Esophagus squamous epithelium (tissue), 5 donors: ENCODE measurements at places on chromosomes 7 and 10.

DNA sequence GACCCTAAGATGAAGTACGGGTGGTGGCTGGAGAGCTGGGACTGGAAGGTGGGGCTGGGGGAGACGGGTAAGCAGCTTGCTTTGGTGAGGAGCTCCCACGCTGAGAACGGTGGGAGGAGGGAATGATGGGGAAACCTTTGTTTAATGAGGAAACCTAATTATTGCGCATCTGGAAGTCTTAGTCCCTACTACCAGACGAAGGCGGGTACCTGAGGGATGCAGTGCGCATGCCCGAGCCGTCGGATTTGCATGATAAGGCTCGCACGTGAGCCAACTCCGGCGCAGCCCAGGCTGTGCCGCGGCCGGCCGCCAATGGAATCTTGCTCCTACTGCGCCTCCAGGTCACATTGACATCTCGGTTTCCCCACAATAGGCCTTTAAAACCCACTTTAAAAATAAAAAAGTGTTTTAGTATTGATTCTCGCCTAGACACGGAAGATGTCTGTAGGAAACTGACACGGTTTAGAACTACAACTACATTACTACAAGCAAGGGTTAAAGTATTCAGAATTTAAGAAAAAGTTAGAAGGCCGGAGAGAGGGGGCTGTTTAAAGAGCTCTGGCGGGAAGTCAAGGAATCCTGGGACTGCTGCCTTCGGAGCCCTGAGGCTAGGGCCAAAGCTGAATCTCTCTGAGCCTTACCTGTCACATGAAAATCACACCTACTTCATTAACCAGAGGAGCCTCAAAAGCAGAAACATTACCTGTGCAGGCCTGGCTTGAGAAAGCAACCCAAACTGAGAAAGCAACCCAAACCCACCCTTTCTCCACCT is 12.1 kb upstream of the DLX6 start:
- DNase-seq: no peak

- no peak for DNase-seq
Measured at GRCh38 chr7:134692344-134692705, 45.7 kb downstream of the BPGM start.

DNA sequence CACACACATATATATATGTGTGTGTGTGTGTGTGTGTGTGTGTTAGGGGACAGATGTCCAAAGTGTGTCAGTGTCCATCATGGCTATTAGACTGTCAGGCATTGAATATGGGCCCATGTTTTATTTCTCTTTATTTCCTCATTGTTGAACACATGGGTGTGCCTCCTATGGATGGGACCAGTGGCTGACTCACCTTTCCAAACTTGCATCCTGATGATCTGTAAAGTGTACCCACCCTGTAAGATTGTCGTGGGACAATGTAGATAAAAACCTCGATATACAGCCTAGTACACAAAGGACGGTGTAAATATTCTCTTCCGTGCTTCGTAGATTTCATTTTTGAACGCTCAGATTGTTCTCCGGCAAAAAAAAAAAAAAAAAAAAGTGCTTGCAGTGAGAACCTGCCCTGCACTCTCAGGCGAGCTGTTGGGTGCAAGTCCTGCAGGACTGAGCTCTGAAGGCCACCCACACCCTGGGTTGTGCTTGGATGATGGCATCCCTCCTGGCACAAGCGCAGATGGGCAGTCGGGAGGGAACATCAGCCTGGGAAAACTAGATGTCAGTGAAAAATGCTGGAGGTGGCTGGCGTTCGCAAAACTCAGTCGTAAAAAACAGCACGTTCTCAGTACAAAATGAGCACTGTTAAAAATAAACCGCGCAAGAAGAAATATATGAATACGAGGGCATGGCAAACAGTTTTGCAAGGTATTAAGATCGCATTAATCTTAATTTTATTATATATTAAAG is 166.9 kb downstream of the CUX1 start:
- no peak for DNase-seq

- no peak for DNase-seq
Measured at GRCh38 chr10:65581426-65582026, 1344.3 kb upstream of the LRRTM3 start.

- DNase-seq: no peak
Measured at GRCh38 chr10:71766717-71767419, 6.5 kb downstream of the VSIR start.

DNA sequence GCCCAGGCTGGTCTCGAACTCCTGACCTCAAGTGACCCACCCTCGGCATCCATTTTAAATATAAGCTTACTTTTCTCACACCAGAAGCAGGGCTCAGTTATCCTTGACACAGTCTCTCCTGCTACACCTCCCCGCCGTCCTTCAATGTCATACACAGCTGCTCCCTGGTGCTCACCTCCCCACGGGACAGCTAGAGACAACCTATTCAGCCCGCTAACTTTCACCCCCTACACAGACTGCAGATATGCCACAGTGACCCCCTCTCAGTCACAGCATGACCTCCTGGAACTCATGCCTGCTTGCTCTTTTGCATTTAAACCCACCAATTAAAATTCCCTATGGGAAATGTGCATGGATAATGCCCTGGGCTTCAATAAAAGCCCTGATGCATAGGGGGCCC is 44.2 kb upstream of the KCNMA1 start:
- no peak for DNase-seq

DNA sequence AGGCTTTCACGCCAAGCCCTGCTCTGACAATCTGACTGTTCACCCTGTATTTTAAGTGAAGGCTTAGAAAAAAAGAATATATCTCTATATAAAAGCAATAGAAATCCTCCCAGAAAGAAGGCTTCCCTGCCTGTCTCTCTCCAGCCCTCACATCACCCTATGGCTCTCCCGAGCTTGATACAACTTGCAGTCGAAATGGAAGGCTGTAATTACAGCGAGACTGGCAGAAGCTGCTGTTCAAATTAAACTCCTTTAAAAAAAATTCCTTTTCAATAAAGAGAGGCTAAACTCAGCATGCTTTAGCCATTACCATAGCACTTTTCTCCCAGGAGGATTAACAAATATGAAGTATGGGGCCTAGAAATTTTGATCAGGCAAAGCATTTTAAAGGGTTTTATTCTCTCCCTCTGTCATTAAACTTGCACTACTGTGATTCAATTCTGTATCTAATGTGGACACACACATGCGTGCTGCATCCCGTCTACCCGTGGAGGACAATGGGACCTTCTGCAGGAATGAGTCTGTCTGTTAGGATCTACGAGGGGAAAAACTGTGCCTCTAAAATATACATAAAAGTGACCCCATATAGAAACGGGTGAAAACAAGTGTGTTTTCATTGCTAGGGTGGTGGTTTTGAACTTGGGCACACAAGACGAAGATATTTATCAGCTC is 223.8 kb downstream of the USP6NL start:
- DNase-seq: no peak

DNA sequence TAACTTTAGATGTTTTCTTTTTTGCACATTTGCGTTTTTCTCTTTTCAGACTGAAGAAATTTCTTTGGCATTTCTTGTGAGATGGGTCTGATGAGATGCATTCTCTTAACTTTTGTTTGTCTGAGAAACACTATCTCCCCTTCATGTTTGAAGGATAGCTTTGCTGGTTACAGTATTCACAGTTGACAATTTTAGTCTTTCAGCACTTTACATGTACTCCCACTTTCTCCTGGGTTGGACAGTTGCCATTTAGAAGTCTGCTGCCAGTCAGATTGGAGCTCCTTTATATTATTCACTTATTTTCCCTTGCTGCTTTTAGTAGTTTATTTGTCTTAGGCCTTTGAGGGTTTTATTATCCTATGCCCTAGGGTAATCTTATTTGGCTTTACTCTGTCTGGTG is 67.3 kb upstream of the VOPP1 start:
- no peak for DNase-seq

GRCh38 chr10:79403441-79404230 is 41.8 kb downstream of the ZCCHC24 start:
- no peak for DNase-seq

GRCh38 chr10:7445474-7446185 is 34.8 kb upstream of the SFMBT2 start:
- DNase-seq: no peak

DNA sequence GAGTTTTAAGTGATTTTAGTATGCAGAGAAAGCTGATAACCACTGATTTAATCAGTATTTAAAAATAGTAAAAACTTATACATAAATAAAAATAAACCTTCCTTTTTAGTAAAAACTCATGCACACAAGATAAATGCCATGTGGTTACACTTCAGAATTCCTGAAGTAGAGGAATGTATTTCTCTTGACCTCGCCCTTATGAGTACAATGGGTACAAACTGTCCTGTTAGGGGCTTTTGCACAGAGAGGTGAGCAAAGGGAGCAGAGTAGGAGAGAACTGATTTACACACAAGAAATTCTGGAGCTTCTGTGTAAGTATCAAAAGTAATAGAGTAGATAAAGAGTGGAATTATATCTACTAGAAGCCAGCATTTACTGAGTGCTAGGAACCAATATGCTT is 279.6 kb downstream of the PPP1R3A start:
- DNase-seq: no peak

DNA sequence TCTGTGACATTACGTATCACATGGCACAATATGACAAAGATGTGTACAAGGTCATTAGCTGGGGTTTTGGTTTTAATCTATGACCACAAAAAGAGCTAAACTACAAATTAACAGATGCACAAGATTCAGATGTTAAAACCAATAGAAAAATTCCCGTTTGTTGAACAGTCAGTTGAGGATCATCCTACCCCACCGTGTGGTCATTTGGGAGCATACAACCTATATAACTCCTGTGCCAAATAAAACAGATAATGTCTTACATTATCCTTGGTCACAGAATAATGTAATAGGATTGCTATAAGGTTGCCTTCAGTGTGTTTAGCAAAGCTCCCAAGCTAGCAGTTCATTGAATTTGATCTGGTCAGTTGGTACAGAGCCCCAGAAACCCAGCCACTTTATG is 28.2 kb downstream of the ASNS start:
- DNase-seq: no peak

GRCh38 chr10:102615361-102615760 is 28.9 kb upstream of the TRIM8 start:
- no peak for DNase-seq

DNA sequence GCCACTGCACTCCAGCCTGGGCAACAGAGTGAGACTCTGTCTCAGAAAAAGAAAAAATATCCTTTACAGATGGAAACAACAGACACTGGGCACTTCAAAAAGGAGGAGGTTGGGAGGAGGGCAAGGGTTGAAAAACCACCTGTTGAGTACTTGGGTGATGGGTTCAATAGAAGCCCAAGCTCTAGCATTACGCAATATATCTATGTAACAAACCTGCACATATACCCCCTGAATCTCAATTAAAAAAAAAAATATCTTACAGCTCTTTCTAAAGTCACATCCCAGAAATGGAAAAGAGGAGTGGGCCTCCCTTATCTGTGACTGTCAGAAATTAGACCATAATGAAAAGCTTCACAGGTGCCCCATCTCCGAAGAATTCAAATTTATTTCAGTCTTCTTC is 12.1 kb downstream of the VIM start:
- no peak for DNase-seq

DNA sequence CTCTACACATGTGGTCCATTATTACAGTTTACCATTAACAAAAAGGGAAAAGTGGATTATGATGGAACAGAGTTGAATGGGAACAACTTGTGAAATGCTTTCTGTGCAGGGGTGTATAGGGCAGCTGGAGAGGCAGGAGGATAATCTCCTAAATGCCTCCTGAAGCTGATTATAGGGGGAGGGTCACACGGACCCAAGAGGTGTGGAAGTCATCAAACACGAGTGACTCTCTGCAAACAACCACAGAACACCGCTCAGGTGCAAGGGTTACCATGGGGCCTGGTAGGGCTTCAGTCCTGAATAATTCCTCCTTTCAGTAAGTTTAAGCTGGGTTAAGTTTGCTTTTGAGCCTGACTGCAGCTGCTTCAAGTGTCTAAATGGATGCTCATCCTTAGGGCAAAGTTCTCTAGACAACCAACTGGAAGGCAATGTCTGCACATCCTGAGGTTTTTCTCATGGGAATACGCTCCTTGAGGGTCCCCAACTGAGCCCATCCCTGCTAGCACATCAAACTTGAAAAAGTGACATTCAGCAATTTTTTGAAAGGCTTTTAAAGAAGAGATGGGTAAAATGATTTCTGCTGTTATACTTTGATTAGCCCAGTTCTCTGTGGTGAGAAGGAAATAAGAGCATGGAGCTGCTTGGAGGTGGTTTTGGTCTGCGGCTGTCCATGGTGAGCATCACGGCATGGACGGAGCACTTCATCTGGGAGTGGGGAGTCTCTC is 1.9 kb downstream of the PDE6C start:
- DNase-seq: no peak

GRCh38 chr10:101896225-101896877 is 52.8 kb upstream of the KCNIP2 start:
- no peak for DNase-seq
